Thoracic aorta (tissue), 2 donors: ENCODE measurements at places on chromosomes 2 and 18.

DNA sequence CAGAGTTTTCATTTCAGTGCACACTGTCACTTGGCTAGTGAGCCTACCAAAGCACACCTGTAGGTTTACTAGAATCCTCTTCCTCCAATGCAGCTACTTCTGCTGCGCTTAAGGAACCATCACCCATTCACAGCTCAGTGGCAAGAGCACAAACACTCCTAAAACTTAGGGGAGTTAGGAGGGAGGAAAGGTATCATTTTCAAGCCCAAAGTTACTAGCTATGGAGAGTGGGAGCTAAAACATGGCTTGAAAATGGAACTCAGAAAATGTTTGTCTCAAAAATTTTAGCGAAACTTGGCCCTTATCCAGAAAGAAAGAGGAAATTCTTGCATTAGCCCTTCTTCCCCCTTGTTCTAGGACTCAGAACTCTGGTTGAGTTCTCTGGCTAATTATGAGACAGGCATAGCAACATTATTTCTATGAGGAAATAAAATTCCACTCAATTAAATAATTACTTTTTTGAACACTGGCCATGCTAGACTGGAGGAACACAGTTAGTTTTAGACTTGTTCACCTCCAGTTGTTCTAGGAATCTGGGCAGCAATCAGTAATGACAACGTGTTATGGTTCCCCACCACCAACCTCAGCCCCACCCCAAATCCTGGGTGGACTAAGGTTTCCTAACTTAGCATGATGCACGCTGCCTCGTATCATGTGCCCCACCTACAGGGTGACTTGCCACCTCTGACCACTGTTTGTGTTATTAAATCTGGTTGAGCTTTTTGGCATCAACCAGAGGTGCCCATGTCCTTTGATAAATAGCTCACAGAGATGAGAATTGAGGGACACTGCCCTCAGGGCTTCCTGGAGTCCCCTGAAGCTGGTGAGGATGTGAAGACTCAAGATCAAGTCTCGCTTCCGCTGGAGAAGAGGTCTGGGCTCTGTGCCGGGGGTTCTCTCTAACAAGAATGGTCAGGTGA, 32.8 kb downstream of the LPIN2 start:
- peak overlapping the region; percentile 37 for H3K4me3 ChIP-seq
- no peaks in the 10 kb centered on the region for H3K27me3 ChIP-seq
- no peaks in the 10 kb centered on the region for H3K36me3 ChIP-seq

GRCh38 chr2:1662606-1663180, 81.6 kb downstream of the PXDN start:
- H3K36me3 ChIP-seq: peaks cover 59% of the 10 kb centered on the region
- no peak overlapping the region for H3K4me3 ChIP-seq
- no peak overlapping the region for H3K27ac ChIP-seq
- H3K27me3 ChIP-seq: no peaks in the 10 kb centered on the region
- no peaks in the 10 kb centered on the region for H3K4me1 ChIP-seq

GRCh38 chr2:198966269-198966668, 491.5 kb downstream of the SATB2 start:
- H3K4me3 ChIP-seq: no peak overlapping the region
- H3K36me3 ChIP-seq: no peaks in the 10 kb centered on the region
- H3K4me1 ChIP-seq: no peaks in the 10 kb centered on the region
- H3K27ac ChIP-seq: no peak overlapping the region

DNA sequence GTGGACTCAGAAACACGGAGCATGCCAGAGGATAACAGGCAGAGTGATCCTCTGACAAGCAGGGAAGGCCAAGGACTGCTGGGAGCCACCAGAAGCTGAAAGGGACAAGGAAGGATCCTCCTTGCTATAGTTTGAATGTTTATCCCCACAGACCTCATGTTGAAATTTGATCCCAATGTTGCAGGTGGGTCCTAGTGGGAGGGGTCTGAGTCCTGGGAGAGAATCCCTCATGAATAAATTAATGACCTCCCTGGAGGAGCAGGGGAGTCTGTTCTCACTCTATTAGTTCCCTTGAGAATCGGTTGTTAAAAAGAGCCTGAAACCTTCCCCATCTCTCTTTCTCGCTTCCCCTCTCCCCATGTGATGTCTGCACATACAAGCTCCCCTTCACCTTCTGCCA, 124.4 kb downstream of the FBXO15 start:
- no peak overlapping the region for H3K27ac ChIP-seq
- H3K36me3 ChIP-seq: no peaks in the 10 kb centered on the region
- no peaks in the 10 kb centered on the region for H3K4me1 ChIP-seq
- DNase-seq: no peak
- H3K27me3 ChIP-seq: no peaks in the 10 kb centered on the region

GRCh38 chr2:200077838-200078237, 122.5 kb downstream of the MAIP1 start:
- no peak overlapping the region for H3K27ac ChIP-seq
- H3K36me3 ChIP-seq: no peaks in the 10 kb centered on the region
- no peaks in the 10 kb centered on the region for H3K4me1 ChIP-seq
- no peaks in the 10 kb centered on the region for H3K27me3 ChIP-seq
- H3K4me3 ChIP-seq: no peak overlapping the region

DNA sequence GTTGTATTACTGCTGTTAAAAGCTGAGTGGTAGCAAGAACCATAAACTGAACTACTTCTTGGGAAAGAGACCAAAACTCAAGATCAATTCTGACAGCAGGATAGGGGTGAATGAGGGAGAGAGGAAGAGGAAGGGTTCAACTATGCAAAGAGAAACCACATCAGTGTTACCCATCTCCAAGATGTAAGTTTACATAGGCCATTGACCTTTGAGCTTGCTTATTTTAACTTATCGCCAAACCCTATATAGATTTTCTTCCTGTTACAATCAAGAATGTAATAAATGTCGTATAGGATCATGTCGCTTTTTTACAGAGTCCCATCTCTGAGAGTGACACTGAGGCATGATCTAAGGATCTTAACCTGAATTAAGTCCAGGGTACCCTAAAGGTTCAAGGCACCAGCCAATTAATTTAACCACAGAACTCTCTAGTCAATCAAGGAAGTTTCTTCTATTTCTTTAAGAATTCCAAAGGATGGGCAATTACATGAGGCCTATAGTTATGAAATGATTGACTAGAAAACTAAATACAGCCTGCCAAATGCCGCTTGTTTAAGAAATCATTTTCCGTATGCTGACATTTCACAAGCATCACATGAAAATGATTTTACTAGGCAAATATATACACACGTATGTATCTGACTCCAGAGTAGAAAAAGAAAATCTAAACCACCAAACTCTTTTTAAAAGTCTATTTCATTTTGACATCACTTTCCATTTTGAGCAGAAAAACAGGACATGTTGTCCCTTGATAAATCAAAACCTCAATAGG, 11.8 kb downstream of the RND3 start:
- peak overlapping the region; percentile 68 for H3K27ac ChIP-seq
- H3K4me3 ChIP-seq: peak overlapping the region; percentile 53
- DNase-seq: no peak
- peaks cover 66% of the 10 kb centered on the region for H3K4me1 ChIP-seq
- H3K27me3 ChIP-seq: no peaks in the 10 kb centered on the region
- peaks cover 11% of the 10 kb centered on the region for H3K36me3 ChIP-seq

DNA sequence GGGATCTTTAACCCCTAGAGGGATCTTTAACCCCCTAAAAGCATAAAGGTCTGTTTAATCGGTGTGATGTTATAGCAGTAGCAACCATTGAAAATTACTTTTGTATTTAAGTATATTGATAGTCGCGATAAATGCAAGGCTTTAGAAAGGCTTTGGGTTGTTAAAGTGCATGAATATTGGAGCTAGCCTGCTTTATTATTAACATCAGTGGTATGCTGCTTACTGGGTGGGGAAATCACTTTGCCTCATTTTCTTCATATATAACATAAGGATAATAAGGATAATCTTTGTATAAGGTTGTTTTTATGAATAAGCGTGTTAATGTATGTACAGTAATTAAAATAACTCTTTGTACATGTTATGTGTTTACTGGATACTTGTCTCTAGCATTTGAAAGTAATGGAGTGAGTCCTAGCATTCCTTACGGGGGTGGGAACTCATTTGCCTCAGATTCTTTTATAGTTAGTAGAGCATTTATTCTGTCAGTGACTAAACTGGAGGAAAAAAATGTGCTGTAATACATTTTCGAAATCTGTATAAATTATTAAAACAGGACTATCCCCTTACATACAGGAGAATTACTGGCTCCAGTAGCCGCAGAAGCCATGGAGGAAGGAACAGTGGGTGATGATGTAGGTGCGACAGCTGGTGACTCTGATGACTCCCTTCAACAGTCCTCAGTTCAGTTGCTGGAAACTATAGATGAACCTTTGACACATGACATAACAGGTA, 122.2 kb downstream of the BIRC6 start:
- no peaks in the 10 kb centered on the region for H3K4me1 ChIP-seq
- no peak for DNase-seq
